ENCODE measurements at places on chromosomes 11 and 22.

- DNase-seq, result no peak
These were observed 43.2 kb upstream of the CLMP start for GRCh38 chr11:123238297-123238696.

DNA sequence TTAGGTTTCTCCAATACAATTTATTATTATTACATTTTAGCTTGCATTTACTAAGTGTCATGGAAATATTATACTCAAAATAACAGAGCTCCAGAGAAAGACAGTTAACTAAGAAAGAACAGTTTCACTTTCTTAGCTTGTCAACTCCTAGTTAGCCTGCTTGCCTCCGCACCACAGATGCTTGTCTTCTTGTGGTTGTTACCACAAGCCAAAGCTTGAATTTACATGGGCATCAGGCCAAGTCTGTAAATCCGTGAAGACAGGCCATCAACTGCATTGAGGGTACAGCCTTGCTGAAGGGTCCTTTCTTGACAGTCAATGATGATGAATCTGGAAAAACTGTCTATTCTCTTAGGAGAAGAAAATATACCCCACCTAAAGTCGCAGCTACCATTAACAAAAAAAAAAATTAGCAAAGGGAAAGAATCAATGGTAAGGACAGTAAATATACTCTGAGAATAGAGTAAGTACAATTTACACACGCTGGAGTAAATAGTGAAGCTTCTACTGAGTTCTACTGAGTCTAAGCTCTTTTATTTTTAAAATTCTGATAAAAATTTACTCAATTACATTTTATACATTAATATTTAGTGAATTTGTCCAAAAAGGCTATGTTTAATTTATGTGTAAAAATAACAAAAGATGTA is 15.6 kb upstream of the DENND5A start:
- peak; percentile 57 for DNase-seq

DNA sequence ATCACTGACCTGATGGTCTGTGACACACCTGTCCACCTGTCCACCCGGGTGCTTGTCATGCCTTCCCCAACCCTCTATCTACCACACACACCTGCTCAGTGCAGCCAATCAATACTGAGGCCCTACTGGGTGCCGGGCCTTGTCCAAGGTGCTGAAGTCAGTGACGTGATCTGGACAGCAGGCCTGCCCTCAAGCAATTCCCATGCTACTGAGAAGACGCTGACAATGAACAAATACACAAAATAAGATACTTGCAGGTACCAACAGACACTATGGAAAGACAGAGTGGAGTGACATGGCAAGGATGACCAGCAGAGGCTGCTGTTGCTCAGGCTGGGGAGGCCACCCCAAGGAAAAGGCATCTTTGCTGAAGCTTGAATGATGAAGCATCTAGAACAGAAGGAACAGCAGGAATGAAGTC is 21.2 kb downstream of the PLAAT3 start:
- peak; percentile 41 for DNase-seq

DNA sequence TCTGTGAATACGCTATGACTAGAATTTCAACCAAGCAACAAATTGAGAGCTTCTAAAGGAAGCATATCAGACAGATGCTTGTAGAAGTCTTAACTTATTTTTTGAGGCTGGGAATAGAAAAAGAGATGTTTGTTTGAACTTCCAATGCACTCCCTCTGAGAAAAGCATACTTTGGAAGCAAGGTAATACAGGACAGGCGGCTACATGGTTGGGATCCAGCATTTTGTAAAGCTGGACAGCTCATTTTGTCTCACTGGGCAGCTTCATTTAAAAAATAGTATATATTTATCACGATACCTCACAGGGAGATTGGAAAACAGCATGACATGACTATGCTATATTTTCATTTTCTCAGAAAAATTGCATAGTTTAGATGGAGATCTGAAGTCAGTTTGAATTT is 821.3 kb upstream of the API5 start:
- DNase-seq, result no peak

DNA sequence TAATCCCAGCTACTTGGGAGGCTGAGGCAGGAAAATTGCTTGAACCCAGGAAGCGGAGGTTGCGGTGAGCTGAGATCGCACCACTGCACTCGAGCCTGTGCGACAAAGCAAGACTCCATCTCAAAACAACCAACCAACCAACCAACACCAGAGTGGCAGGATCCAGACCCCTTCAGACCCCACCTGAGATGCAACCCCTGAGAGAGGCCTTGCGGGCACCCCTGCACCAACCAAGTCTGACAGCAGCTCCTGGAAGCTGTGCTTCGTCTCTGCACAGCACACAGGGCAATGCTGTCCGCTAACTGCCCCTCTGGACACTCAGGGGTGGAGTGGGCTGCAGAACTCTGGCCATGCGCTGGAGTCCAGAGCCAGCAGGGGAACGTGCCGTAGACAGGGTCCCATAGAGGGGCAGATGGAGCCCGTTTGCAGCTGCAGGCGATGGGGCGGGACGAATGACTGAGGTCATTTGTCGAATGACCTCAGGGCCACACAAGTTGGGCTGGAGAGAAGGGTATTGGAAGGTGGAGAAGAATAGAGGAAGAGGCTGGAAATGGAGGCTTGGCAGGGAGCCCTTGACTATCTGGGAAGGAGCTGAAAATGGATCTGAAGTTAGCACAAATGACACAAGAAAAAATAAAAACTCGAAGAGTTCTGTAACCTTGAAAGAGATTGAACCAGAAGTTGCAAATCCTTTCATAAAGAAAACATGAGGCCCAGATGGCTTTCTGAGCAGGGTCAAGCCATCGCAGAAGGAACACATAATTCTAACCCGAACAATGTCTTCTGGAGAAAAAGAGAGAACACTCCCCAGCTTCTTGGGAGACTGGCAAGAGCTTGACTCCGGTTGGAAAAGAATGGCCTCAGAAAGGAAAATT is 199.7 kb downstream of the CTTN start:
- DNase-seq, result no peak

DNA sequence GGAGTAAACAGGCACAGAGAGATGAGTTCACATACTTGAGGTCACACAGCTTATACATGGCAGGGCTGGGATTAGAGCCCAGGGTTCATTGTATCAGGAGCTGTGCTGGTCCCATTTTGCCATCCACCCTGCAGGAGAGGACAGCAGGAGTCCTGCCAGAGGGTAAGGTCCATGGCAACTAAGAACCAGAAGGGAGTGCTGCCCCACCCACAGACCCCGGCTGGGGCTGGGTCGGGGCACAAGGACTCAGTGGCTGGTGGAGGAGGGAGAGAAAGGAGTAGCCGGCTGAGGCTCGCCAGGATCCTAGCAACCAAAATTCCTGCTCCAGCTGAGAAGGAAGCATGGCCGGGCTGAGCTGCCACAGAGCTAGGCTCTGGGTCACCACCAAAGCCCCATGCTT is 25.9 kb upstream of the TP53I11 start:
- no peak for DNase-seq

DNA sequence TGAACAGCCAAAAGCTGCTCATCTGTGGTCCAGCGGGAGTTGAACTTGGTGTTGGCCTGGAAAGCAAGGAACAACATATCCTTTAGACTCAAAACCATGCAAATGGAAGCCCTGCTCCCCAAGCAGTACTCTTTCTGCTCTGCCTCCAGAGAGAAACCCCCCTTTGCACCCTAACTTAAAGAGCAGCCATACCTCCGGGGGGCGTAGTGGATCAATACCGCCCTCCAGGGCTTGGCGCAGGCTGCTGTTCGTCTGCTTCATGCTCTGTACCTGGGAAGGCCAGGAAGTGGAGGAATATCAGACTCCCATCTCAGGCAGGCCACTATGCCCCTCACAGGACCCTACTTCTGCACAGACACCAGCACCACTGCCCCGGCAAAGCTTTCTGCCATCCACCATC is 4.3 kb downstream of the RCOR2 start:
- DNase-seq, result no peak

DNA sequence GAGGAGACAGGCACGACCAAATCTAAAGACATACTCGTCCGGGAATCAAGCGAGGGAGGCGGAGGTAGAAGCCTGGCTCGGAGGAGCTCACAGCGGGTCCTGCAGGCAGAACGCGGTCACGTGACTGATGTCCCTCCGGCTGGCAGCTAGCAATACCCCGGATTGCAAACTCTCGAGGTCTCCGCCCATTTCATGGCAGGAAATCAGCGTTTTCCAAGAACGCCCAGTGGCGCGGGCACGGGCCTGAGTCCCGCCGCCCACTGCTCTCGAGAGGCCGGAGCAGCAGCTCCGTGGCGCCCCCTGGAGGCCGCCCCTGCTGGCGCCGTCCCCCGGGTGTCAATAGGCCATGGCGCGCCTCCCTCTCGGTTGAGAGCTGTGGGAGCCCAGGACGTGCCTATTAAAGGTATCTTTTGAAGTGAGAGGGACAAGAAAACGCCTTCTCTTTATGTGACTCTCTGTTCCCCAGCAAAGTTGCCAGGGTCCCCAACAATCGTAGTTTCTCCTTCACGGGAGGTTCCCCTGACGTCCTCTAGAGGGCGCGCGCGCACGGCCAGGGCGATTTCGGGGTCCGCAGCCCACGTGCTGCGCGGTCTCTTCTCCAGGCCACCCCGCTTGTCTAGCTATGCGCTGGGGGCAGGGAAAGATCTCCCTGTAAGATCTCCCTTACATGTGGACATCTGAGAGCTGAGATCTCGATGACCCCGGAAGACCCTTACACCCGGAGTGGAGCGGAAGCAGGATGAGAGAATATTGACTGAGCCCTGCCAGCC is 37.3 kb upstream of the RBFOX2 start:
- peak; percentile 98 for DNase-seq

DNA sequence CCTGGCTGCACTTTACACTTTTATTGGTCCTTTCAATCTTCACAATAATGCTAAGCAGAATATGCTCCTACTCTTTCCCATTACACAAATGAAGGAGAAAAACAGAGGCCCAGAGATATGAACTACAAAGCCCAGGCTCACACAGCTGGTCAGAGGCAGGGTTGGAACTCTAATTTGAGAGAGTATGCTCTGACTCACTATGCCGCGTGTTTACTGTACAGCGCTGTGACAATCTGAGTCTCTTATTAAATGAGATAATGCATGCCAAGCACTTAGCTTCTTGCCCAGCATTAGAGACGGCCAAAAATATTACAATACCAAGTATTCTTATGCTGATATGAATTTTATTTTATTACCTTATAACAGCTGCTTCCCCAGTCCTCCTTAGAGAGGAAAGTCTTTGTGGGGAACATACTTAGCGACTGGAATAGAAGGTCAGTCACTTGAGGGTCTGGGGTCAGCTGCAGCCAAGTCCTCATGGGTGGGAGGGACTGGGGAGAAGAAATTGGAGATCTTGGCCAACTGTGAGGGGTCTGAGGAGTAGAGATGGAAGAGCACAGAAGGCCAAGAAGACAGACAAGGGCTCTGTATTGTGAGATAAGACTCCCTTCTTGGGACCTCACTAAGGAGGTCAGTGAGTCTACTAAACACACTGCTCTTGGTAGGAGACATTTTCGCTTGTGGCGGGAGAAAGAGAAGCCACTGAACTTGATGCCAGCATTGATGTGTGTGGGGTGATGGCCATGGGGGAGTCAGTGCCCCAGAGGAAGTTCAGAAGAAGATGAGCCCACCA is 150.8 kb upstream of the TIMP3 start:
- peak; percentile 57 for DNase-seq

- DNase-seq, result peak; percentile 77
These were observed 298.0 kb upstream of the ZC3H12C start for GRCh38 chr11:109795234-109795633.

DNA sequence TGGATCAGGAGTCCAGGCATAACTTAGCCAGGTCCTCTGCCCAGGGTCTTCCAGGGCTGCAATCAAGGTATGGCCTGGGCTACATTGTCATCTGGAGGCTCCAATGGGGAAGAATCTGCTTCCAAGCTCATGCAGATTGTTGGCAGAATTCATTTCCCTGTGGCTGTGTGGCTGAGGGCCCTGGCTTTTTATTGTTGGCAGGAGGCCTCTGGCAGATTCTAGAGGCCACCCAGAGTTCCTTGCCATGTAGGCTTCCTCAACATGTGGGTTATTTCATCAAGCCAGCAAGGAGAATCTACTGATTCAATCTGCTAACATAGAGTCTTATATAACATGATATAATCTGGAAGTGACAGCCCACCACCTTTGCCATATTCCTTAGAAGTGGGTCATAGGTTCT is 16.4 kb upstream of the EP300 start:
- DNase-seq, result no peak

- peak; percentile 51 for DNase-seq
These were observed 118.1 kb upstream of the TEAD1 start for GRCh38 chr11:12556155-12556554.

DNA sequence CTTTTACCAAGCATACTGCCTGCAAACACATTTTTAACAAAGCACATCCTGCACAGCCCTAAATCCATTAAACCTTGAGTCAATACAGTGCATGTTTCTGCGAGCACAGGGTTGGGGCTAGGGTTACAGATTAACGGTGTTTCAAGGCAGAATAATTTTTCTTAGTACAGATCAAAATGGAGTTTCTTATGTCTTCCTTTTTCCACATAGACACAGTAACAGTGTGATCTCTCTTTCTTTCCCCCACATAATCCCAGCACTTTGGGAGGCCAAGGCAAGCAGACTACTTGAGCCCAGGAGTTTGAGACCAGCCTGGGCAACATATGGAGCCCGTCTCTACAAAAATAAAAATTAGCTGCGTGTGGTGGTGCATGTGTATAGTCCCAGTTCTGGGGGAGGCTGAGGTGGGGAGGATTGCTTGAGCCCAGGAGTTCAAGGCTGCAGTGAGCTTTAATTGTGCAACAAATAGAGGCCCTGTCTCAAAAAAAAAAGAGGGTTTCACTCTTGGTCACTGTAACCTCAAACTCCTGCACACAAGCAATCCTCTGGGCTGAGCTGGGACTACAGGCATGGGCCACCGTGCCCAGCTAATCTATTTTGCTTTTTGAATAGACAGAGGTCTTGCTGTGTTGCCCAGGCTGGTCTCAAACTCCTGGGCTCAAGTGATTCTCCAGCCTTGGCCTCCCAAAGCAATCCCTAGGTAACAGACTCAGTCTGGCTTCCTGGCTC is 19.7 kb upstream of the SLC3A2 start:
- no peak for DNase-seq

DNA sequence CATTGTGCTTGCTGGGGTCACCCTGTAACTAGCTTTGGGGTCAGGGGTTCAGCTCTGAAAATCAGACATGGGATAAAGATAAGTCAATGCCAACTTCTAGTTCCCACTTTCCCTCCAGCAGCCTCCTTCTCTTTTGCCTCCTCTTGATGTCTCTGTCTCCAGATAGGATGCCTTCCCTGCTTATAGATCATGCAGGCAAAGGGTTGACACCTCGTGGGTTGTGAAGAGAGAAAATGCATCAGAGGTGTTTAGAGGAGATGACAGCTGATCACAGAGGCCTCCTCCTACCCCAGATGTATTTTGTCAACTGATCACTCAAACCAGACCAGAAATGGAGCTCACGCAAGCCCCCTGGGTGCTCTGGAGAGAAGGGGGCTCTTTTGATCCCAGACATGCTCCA is 337.8 kb downstream of the BUD13 start:
- no peak for DNase-seq

- DNase-seq, result no peak
These were observed 32.7 kb downstream of the CD6 start for GRCh38 chr11:61004180-61004611.

- no peak for DNase-seq
These were observed 57.2 kb downstream of the SIK2 start for GRCh38 chr11:111659201-111660115.

GRCh38 chr22:29727131-29727523 is 7.3 kb downstream of the CABP7 start:
- peak; percentile 50 for DNase-seq

- DNase-seq, result peak; percentile 72
These were observed 35.9 kb upstream of the ZBED5 start for GRCh38 chr11:10893714-10894151.

GRCh38 chr11:91075032-91075695 is 852.3 kb upstream of the CHORDC1 start:
- no peak for DNase-seq
